ENCODE measurements at places on chromosomes 2 and 18.
A peak's percentile ranks its signal among the peaks of the same experiment; 100 is the strongest.

- DNase-seq, result no peak
Observed at GRCh38 chr2:143524119-143524553, 394.9 kb downstream of the ARHGAP15 start.

DNA sequence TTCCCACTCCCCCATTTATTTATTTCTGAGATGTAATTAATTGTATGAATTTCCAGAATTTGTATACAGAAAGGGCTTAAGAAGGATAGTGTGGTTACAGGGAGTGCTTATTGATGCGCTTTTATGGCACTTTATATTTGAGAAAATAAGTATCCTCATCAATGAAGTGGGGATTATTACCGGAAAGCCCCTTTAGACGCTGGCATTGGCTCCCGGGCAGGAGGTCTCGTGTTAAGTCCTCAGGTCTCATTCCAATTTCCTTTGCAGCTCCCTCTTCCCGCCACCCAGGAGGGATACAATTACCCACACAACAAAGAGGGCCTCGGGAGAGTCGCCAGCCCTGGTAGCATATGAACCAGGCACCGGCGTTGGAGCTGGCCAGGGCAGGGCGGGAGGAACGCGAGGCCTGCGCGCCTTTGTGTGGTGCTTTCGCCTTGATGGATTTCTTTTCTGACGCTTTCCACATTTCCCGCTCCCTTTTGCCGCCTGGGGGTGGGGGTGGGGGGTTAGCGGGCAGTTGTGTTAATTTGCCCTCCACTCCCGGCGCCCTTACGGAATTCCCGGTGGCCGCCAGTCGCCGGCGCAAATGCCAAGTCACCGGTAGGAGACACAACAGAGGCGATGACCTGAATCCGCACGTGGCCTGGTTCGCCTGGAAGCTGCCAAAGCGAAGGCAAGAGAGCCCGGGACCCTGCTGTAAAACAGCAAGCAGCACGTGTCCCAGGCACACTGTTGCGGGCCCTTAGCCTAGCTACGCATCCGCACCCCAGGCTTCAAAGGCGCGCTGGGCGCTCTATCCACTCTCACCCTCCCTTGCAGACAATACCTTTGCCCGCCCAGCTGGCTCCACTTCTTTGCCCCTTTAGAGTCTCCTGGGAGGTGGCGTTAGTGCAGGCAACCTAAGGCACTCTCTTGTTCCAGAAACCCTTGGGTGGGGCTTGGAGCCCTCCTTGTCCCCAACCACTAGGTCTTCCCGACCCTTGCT, 3.3 kb downstream of the GAD1 start:
- DNase-seq, result no peak

DNA sequence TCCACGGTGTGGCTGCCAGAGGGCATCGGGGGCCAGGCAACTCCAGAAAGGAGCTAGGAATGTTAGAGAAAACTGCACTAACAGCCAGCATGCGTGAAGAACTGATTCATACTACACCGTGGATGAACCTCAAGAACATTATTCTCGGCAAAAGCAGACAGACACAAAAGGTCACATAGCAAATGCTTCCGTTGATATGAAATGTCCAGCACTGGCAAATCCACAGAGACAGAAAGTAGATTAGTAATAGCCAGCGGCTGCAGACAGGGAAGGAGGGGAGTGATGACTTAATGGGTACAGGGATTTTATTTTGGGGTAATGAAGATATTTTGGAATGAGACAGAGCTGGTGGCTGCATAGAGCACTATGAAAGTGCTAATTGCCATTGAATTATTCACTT, 37.4 kb downstream of the SCTR start:
- no peak for DNase-seq

GRCh38 chr2:69811591-69811990, 17.9 kb upstream of the GMCL1 start:
- DNase-seq, result no peak

DNA sequence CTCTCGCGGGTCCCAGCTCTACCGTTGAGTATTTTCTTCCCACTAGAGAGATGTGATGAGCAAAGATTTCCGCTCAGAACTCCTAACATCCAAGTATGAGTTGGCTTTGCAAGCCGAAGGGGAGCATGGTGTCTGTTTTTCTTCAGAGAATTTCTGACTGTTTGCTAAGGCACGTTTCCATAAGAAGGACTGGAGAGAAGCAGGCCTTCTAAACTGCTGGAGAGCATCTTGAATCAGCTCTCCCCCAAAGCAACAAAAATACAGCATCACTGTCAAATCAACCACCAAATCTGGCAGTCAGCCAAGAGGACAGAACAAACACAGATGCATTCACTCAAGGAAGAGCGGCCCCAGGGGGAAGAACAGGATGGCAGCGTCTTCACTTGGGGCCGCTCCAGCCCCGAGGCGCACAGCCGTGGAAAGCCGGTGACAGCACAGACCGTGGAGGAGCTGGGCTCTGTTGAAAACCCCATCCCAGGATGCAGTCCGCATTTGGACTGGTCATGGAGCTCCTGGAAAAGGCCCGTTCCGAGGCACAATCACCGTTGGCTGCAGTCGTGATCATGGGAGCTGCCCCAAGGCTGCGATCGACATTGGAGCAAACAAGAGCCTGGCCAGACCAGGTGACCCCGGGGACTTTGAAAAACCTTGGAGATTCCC, 101.4 kb downstream of the NFATC1 start:
- no peak for DNase-seq

DNA sequence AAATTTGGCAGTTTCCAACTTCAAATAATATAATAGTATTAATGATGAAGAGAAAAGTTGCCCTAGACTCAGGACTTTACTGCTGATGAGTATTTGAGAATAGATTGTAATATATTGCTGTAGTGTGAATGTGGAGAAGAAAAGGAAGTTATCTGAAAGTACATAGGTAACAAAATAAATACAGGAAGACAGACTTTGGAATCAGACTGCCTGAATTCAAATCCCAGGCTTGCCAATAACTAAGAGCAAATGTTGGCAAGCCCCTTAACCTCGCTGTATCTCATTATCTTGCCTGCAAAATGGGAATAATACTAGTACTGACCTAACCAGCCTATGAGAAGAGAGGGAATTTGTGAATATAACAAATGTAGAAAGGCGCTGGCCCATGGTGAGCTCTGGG, 765.2 kb upstream of the ID2 start:
- DNase-seq, result no peak

DNA sequence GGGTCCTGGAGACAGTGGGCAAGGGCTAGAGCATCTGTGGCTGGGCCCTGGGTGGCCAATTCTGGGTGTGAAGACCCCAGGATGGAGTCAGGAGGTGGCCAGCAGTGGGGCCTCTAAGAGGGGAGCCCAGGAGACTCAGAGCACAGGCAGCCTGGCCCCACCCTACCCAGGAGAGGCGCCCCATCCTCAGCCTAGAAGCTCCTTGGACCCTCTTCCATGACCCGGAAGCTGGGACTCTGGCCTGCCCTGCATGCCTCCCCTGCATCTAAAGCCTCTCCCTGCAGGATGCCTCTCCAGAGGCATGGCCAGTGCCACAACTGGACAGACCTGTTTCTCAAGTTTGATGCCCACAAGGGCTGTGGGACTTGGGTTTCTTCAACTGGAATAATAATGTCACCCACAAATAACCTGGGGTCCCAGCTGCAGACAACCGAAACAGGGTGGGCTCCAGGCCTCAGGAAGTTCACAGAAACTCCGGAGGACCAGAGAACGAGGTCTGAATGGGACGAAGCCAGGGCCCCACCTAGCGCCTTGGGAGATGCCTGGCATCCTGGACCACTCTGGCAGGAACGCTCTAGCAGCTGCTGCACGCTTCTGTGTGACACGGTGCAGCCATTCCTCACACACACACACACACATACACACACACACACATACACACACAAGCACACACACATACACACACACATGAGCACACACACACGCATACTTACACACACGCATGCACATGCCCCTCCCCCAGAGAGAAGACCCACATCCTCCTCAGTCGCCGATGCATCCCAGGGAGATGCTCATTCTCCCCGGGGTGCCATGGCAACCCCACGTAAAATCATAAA, 16.4 kb downstream of the KCNIP3 start:
- no peak for DNase-seq

- no peak for DNase-seq
Observed at GRCh38 chr2:142041105-142041504, 89.7 kb downstream of the LRP1B start.

DNA sequence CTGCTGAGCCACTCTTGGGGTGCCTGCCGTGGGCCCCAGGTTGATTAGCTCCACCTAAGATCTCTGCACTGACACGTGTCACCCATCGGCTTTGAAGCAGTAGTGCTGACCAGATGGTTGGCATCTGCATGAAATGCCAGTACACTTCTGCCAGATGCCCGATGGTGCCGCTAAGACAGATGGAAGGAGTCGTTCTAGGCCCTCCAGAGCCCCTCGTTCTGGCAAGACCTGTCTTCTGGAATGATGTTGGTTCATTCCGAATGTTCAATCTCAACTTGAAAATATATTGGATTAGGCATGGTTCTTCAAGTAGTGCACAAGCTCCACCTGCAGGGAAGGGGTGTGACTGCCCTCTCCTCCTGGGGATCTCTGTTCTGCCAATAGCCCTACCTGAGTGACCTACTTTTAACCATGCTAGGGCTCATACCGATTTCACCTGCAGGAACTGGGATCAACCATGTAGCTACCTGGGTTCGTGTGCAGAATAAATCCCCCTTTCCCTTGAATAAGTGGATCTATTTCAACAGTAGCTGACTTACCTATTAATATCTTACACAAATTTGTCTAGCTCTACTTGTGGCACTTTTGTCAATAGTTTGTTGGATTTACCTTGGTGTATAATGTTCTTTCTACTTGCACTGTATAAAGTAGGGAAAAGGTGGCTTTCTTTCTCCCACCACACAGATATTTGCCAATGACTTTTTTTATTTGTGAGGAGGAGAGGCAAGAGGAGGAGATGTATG, 342.6 kb downstream of the CTNNA2 start:
- DNase-seq, result no peak

GRCh38 chr2:121052521-121052920, 232.5 kb downstream of the TFCP2L1 start:
- no peak for DNase-seq

DNA sequence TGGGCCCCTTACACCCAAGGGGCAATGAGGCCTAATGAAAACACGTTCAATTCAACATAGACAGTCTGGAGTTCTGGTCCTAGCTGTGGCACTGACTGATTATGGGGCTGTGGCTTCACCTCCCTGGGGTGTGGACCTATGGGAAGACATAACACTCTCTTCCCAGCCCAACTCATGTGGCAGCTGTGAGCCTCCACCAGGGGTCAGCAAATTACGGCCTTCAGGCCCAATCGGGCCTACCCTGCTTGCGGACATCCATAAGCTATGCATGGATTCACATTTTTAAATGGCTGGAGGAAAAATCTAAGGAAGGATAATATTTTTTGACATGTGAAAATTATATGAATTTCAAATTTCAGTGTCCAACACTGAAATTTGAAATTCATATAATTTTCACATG, 101.3 kb downstream of the LOXHD1 start:
- no peak for DNase-seq

DNA sequence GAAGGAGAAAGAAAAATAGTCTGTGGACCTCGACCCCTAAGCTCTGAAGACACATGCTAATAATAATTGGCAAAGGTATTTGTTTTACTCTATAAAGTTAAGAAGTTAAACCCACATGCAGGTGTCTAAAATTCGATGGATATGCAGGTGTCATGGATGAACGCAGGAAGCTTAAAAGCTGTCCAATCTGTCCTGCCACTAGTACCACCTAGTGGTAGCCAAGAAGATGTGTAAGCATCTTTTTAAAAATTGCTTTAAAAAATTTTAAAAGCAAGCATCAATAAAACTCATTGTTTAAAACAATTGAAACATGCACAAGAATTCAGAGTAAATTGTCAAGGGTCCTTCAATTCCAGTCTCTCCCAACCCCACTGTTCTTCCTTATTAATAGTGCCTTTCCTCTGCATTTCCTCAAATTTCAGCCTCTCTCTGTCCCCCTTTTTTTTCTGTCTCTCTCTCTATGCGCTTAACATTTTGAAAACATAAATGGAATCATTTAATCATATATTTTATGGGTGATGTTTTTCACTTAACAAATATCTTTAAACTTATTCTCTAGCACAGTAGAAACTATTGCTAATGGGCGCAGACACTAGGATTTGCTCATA, 30.6 kb upstream of the PPP3R1 start:
- DNase-seq, result peak; percentile 39

DNA sequence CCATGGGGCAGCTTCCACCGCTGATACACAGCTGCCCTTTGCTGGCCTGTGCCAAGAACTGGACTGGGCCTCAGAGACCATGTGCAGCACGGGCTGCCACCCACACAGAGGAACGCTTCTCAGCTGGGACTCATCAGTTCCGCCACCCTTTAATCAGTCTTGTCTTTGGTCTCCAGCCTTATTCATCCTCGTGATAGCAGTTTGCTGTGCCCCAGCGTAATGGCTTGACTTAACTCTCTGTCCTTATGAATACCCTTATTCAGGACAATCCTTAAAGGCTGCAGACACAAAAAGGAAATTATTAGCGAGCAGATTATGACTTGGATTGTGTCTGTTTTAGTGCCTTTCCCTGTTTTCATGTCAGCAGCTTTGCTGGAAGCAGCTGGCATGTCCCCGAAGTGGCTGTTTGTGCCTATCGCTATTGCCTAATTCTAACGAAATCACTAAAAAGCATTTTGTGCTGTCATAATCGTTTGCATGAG, 108.9 kb upstream of the DAPL1 start:
- DNase-seq, result no peak

- no peak for DNase-seq
Observed at GRCh38 chr2:85265304-85265703, 62.5 kb downstream of the TGOLN2 start.

DNA sequence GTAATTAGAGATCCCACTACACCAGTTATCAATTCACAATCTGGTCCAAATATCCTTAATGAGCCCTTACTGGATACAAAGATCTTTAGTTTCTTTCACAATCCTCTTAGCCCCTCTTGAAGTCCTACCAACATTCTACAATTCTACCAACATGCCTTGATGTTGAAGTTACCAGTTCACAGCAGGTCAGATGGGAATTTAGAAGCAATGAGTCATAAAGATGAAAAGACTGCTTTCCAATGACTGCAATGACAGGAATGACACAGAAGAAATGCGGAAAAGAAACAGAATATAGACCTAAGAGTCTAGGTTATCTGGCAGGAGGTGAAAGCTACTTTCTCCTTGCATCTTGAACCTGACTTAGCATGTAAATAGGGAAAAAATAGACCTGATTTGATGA, 24.5 kb downstream of the RTTN start:
- DNase-seq, result no peak

Measured in activated CD4-positive, alpha-beta T cell treated with anti-CD3 and anti-CD28 coated beads, Interleukin-2, amount 50 U/mL, for 16 hours (primary cell).